H7 (cell line): ENCODE measurements at places on chromosomes 5 and 9.

GRCh38 chr9:90975781-90976538 lies 174.3 kb downstream of the SYK start:
- DNase-seq, result no peak

DNA sequence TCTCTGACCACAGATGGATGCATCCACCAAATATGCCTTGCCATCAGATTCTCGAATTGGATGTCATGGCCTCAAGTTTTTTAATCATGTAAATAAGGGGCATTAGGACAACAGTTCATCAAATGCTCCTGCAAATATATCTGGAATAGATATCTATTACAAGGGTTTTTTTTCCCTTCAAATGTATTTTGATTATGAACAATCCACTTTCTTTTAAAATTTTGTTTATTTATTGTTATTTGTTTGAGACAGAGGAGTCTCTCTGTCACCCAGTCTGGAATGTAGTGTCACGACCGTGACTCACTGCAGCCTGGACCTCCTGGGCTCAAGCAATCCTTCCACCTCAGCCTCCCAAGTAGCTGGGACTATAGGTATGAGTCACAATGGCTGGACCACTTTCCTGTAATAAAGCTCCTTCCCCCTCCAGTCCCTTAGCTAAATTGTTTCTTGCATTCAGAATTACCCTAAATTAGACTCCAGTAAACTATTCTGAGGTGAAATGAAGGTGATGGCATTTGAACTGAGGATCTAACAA lies 1412.1 kb downstream of the EFNA5 start:
- no peak for DNase-seq

- DNase-seq, result no peak
These were observed 154.3 kb upstream of the RAI14 start for GRCh38 chr5:34501840-34502239.

- no peak for DNase-seq
These were observed 98.7 kb downstream of the EDIL3 start for GRCh38 chr5:84285641-84286637.

- DNase-seq, result no peak
These were observed 174.7 kb downstream of the NR3C1 start for GRCh38 chr5:143228597-143229293.

GRCh38 chr9:120396418-120396817 lies 183.5 kb downstream of the CDK5RAP2 start:
- DNase-seq, result no peak

DNA sequence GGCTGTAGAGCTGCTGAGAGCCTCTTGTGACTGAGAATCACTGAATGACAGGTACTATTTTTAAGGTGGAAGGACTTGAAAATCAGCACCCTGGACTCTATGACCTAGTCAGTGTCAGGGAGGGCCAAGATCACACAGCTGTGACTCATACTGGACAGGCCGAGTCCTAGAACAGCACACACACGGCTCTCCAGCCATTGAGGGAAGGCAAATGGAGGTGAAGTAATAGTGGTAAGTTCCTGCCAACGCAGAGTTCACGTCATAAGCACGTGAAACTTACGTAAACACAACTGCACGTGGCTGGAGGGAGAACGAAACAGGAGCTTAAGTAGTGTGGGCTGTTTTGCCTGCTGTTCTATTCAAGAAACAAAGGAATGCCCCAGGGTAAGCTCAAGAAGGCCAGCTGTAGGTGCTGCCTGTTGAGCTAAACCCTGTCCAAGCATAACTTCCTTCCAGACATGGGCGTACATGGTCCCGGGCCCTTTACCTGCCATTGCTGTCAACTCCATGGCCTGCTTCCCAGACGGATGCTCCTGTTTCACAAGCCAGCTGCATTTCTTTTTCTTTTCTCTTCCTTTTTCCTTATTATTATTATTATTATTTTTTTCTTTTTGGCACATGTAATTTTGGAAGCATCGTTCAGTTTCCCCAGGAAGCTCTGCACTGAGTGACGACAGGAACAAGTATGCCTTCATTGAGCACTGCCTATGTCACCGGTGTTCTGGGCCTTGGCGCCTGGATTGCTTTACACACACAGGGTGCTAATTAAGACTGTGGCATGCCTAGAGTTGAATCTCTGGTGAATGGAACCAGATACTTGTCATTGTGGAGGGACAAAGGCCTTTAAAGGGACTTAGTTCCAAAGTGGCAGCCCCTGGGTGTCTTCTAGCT lies 10.2 kb upstream of the LCP2 start:
- DNase-seq, result no peak

DNA sequence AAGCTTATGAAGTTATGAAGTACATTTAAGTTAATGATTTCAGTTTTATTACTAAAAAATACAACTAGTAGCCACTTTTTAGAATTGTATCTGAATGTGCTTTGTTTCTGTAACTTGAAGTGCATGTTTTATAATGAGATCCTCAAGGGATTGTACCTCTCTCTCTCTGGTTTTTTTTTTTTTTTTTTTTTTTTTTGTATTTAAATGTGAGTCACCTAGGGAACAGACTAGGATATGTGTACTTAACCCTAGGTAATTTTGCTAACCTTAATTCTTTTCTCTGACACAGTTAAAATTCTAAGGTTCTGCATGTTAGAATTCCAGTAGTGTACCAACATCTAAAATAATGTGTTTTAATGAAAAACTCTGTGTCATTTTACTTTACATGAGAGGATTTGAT lies 59.5 kb downstream of the CDC42SE2 start:
- no peak for DNase-seq

DNA sequence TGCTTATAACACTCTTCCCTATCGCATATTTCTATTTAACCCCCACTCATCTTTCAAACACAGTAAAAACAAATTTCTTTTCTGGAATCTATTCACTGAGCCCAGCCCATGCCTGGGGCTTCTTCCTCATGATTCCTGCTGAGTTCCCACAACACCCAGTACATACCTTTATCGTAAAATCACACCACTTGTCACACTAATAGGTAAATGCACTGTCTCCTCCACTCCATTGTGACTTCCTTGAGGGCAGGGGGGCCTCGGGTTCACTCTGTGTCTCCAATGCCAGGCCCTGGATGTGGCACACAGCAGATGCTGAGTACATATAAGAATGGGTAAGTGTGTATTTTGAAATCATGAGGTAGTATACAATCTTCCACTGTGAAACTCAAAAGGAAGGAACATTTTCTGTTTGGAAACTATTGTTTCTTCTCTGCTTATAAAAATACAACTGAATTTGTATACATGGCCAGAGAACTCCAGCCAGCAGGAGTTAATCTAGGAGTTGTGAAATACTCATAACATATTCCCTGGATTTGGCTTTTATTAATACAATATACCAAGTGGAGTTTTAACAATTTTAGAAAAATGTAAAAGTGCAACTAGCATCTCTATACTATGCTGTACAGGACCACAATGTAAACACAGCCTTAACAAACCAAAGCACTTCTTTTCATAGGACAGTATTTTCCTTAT lies 7.2 kb downstream of the PLK2 start:
- no peak for DNase-seq

DNA sequence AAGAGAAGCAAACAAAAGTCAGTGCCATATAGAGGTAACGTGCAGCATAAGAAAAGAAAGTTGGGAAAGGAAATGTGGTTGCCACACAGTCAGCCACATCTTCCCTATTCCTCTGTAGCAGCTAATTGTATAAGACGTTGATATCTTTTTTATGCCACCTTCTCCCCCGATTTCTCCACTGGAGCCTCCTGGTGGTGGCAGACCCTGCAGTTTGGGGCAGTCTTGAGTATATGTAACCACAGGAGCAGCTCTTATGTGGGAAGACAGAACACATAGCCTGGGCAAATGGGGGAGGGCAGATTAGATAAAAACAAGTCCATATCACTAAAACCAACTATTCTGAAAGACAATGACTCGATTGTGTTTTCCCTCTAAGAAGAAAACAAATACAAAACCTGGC lies 99.7 kb downstream of the PLCXD3 start:
- peak; percentile 10 for DNase-seq

DNA sequence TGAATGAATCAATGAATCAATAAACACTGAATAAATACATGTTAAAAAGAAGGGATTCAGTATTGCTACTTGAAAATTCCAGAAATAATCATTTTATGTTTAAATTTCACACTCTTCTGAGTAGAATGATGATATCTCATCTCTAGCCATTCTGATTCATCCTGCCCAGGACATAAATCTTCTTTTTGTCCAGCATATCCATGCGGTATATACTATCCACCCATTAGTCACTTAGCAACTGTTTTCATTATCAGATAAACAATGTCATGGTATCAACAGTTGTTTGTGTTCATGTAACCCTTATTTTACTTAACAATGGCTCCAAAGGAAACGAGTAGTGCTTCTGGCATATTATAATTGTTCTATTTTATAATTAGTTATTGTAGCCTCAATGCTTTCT lies 432.4 kb upstream of the SMC2 start:
- DNase-seq, result no peak

GRCh38 chr9:92648474-92648971 lies 21.4 kb downstream of the IPPK start:
- DNase-seq, result no peak

- DNase-seq, result peak; percentile 57
These were observed 112.7 kb upstream of the CLINT1 start for GRCh38 chr5:157971571-157972216.

DNA sequence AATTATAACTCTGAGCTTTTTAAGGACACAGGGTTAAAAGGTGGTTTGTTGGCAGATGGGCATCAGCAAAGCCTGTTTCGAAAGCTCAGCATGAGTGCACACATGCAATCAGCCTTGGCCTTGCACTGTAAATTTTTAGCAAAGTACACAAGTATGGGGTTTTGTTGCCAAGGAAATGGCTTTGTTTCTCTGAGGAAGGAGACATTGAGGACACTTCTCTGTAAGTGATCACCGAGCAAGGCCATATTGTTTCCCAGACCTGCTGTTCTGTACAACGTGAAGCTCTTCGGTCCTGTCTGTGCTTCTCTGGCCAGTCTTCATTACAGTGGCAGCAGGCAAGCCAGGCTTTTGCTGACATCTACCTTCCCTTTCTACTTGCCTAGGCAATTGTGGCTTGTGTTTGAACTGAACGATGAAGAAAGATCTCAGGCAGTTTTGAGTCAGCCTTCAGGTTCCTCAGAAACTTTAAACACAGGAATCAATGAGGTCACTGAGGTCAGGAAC lies 27.9 kb upstream of the GLRX start:
- DNase-seq, result no peak

GRCh38 chr9:85942913-85943709 lies 2.2 kb downstream of the NAA35 start:
- no peak for DNase-seq

- no peak for DNase-seq
These were observed 315.6 kb upstream of the DAB2 start for GRCh38 chr5:39740404-39740803.

DNA sequence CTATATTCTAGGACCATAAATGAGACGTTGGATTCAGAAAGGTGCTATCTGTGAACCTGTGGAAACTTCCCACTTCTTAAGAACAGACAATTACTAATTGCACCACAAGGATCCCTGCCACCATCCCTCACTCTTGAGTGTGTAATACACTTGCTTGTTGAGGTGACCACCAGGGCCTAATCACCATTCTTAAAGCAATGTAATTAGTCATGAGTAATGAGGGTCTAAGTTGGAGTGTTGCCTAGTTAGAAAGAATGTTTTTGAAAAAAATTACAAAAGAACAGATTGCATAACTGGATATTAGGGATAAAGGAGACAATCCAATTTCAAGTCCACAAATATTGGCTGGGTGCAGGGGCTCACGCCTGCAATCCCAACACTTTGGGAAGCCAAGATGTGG lies 56.9 kb upstream of the TRIO start:
- DNase-seq, result no peak

GRCh38 chr9:87216897-87217455 lies 269.7 kb upstream of the GAS1 start:
- no peak for DNase-seq

GRCh38 chr5:41797662-41798061 lies 72.6 kb downstream of the OXCT1 start:
- DNase-seq, result no peak

GRCh38 chr9:75803130-75803529 lies 87.3 kb upstream of the PCSK5 start:
- DNase-seq, result no peak

DNA sequence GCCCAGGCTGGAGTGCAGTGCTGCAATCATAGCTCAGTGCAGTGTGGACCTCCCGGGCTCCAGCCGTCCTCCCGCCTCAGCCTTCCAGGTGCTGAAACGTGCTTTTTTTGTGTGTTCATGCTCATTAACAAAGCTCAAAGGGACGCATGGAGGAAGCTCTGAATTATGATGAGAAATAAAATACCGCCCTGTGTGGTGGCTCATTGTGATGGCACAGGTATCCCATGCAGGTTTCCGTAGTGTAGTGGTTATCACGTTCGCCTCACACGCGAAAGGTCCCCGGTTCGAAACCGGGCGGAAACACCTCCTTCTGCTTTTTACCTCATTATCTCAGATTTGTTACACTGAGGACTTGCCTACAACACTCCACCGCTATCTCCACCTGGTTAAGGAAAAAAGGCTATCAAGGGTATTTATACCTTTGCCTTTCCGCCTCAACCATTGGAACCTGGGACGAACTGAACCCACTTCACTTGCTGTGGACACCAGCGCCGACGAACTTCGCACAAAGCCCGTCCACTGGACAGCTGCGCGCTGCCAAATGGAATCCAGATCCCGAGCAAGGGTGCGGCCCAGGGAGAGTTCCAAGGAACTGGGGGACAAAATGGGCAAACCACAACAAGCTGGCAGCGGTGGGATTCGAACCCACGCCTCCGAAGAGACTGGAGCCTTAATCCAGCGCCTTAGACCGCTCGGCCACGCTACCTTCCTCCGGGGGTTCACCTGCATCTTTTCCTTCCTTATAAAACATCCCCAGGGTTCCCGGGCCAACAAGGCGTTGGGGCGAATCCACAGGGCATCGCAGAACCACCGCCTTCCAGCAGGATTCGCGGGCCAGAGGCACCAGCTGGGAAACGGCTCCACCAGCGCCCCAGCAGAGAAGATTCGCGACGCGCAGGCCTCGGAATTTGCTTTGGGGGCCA lies 26.3 kb downstream of the OR2V2 start:
- peak; percentile 81 for DNase-seq

GRCh38 chr9:35553670-35554543 lies 51.2 kb upstream of the TESK1 start:
- peak; percentile 90 for DNase-seq

DNA sequence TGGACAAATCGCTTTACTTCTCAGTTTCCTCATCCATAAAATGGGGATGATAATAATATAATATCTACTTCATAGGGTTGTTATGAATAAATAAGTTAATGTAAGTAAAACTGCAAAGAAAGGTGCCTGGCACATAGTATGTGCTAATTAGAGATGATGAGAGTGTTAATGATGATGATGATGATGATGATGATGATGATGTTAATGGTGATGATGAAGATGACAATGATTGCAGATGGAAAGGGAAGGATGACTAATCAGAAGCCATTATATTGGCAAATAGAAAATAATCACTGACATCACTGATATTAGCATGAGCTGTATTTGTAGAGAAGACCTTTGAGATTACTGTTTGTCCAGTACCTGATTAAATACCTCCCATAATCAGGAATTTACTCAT lies 20.6 kb downstream of the RAD1 start:
- DNase-seq, result no peak

- no peak for DNase-seq
These were observed 617.9 kb upstream of the CDH18 start for GRCh38 chr5:20605732-20606525.

- DNase-seq, result no peak
These were observed 117.6 kb downstream of the PCSK1 start for GRCh38 chr5:96315431-96315830.
